ENCODE measurements at places on chromosomes 4 and X.

DNA sequence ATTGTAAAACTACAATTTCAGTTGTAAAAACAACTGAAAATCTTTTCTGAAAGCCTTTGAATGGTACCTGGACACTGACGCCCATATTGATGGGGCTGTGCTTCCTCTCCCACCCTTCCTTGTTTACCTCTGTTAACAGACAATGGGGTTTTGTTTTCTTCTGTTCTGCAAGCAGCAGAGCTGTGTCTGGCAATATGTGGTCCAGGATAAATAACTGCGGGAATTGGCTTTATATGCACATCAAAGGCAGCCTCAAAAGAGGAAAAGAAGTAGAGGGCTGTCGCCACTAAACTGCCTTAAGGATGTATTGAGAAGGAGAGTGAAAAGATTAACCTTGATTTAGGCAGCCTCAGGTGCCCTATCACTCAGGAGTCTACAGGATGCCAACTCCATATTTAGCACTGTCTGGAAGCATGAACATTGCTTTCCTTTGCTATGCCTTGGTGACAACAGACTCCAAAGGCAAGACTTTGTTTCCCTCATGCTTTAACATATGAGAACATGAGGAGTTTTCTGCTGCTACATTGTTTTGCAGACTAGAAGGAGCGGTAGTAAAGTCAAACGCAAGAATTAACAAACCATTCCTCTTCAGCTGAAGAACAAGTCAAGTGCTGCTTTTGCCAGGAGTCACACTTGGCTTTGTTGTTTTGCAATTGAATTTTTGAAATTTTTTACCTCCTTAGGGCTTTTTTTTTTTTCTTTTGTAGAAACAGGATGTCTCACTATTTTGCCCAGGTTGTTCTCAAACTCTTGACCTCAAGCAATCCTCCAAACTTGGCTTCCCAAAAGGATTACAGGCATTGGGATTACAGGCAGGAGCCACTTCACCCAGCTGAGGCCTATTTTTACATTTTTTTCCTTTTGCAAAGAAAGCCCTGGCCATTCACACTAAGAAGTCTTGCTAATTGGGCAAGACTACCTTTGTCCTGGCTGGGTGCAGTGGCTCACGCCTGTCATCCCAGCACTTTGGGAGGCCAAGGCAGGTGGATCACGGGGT lies 3.0 kb downstream of the IL21 start:
- no peak for DNase-seq

GRCh38 chrX:129686422-129686948 lies 31.7 kb upstream of the APLN start:
- no peak for DNase-seq

DNA sequence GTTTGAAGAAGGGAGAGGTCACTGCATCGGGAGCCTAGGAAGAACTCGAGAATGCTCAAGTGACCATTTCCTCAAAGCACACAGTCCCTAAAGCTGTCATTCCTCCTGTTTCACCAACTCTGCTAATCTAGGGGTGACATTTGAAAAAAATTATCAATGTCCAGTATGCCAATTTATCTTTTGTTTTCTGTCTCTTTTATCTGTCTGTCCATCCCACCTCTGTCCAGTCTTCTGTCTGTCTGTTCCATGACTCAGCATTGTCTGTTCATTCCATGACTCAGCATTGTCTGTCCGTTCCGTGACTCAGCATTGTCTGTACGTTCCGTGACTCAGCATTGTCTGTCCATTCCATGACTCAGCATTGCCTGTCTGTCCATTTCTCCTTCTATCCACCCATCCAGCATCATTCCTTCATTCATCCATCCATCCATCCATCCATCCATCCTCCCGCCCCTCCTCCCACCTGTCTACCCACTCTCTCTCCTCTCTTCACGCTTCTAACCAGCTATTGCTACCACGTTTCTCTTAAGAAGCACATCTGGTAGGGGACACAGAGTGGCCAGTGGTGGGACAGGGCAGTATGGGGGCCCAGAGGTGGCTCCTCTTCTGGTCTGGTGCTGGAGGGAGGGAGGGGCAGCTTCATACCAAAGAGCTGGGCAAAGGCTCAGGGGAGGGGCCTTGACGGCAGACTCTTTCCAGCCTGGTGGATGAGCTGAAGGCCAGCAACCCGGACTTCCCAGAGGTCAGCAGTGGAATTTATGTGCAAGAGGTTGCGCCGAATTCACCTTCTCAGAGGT lies 34.1 kb downstream of the HTRA3 start:
- no peak for DNase-seq

GRCh38 chr4:117063961-117064696 lies 21.2 kb downstream of the TRAM1L1 start:
- no peak for DNase-seq
